SJSA1 (cell line): ENCODE measurements at places on chromosomes 3 and 15.
A peak's percentile ranks its signal among the peaks of the same experiment; 100 is the strongest.

- no peak for DNase-seq
These were observed 14.4 kb upstream of the HTR3E start for GRCh38 chr3:184082465-184082864.

DNA sequence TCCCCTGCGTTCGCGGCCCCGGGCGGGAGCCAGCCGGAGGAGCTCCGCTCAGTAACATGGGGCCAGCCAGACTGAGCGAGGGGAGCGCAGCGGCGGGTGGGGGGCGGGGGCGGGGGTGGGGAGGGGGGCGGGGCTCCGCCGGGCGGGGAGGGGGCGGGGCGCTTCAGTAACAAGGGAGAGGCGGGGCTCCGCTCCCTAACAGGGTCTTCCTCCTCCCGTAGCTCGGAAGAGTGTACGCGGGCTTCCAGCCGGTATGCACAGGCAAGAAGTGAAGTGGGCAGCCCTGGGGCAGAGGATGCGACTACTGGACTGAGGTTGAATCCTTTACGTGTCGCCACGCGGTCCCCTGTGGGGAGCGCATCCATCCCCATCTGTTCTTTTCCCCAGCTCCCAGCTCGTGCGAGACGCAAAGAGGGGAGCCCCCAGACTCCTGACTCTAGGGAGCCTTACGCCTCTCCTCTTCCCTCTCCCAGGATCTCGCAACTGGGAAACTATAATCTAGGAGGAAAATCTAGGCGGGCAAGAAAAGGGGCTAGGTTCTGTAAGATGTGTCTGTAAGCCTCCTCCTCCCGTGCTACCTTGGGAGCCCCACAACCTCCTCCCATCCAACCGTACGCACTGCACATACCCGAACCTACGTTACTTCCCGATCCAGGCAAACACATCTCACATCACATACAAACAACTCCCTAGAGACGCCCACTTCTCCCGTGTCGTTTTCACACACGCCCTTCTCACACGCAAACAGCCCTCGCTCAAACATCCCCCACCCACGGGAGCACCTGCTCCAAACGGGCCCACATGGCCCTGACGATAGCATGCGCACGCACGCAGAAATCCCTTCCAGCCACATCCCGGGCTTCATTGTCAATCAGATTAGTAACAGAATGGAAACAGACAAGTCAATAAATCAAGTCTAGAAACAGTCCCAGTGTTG, at the start of gene SHF:
SHF (minus strand) TSS at position 73 of the 937 bp plus-strand sequence; CDS start at position 58, 15 bp downstream.
- no peak for DNase-seq

GRCh38 chr3:32453346-32453745, 49.3 kb downstream of the CMTM6 start:
- peak; percentile 23 for DNase-seq

DNA sequence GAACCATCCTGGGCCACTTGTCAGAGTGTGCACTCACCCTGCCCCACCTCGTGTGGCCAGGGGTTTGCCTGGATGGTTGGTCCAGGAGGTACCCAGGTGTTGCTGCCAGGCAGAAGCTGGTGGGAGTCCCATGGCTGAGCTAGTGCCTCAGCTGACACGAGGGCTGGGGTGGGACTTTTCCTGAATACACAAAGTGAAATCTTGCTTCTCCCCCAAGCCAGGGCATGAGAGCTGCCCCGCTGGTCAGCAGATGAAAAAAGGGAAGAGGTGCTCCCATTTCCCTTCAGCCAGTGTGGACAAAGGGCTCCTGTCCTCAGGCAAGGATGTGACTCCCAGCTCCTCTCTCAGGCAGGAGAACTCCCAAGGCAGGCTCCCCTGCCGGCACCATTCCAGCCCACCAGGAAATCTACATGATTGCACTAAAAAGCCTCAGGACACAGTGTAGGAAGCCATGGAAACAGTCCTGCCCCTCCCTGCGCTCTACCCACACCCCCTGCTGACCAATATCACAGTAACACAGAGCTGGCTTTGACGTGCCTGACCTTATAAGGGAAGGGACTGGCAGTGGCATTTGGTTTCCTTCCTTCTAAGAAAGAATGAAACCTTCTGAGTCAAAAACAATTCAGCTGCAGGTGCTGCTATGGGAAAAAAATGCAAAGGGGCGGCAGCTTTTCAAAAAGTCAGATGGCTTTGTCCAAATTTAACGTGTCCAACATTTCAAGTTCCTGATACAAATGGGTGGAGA, 33.9 kb downstream of the MYO5C start:
- peak; percentile 80 for DNase-seq

GRCh38 chr3:11845651-11846050, 1.0 kb downstream of the TAMM41 start:
- DNase-seq, result no peak

- DNase-seq, result no peak
These were observed 3.6 kb downstream of the PRSS50 start for GRCh38 chr3:46713898-46714552.

GRCh38 chr15:51051776-51052175, 42.9 kb downstream of the TNFAIP8L3 start:
- no peak for DNase-seq

- no peak for DNase-seq
These were observed 210.3 kb downstream of the RAP2B start for GRCh38 chr3:153372326-153372725.

DNA sequence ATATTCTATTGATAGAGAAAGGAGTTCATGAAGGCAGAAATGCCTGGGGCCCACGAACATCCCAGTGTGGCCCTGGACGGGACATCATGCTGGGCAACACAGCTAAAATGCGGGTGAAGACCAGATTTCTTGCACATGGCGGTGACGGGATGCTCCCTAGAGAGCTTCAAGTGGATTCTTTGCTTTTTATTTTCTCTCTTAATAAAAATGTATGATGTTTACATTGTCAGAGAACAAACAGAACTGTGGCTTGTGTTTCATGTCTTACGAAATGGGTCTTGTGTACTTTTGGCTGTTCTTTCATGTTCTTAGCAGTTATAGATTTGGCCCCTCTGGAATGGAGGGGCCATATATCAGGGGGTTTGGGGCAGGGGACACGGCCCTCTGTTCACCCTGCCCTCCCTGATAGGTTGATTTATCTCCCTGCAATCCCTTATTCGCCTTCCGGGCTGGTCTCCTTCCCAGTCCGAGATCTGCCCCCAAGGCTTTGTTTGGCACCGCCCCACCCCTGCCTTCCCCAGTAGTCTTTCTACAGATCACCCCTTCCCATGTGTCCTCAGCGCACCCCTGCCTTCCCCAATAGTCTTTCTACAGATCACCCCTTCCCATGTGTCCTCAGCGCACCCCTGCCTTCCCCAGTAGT, 68.7 kb upstream of the CGNL1 start:
- no peak for DNase-seq

DNA sequence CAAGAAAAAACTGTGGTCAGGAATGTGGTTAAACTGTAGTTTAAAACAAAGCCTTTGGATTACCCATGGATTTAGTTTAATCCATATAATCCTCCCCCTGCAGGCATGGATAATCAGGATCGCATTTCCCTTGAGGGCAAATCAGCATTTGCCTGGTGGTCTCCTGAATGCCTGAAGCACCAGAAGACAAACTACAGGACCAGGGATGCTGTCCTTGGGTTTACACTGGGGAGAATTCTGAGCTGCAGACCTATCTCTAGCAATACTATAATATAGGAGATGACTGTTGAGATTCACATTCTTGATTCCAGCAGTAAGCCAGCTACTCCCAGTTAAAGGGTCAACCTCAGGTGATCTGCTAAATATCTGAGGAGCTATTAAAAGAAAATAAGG, 10.6 kb downstream of the PIK3CB start:
- DNase-seq, result no peak

DNA sequence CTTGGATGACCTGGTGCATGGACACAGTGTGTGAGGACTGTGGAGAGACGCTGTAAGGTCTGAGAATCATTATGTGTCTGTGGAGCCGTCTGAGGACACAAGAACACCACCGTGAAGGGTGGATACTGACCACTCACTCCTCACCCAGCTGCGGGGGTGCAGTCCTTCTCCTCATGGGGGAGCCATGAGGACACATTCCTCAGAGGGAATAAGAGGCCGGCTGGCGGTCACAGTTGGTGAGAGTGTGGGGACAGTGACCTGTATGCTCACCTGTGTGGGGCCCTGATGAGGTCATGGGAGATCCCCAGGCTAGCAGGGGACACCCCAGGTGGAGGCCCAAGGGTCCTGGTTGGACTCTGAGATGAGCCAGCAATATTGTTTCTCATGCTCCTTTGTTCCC, 2.5 kb upstream of the TRPM1 start:
- DNase-seq, result no peak

- DNase-seq, result no peak
These were observed 400.0 kb upstream of the C2CD4B start for GRCh38 chr15:62564886-62565633.

GRCh38 chr3:194038960-194039359, 97.0 kb upstream of the HES1 start:
- no peak for DNase-seq

DNA sequence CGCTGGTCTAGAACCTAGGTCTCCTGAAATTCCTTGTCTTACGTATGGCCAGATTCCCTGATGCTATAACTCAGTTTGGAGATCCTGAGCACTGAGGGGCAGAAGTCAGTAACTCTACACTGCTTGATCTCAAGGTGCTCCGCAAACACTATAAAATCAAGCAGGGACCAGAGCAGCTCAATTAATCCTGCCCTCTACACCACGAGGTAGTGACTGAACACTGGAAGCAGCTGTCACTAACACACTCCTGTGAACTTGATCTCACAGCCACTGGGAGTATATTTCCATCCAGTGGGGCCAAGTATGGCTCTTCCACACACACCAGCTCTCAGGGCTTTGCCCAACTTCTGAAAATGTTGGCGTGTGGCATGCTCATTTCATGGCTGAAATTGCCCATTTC, 51.0 kb downstream of the EDEM1 start:
- no peak for DNase-seq

DNA sequence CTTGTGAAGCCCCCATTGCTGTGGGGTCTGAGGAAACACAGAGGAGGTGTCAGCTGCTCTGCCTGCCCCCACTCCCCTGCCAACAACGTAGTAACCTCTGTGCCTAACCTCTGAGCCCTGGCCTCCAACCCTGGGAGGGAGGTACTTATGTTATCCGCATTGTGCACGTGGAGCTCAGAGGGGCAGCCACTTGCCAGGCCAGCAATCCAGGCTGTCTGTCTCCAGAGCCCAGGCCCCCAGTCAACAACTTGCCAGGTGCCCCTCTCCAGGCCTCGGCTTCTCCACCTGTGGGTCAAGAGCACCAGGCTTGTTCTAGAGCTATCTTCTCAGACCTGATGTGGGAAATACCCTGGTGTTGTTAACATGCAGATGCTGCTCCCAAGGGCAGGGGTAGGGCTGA, 2.7 kb downstream of the TPRA1 start:
- no peak for DNase-seq

- peak; percentile 34 for DNase-seq
These were observed 1.4 kb upstream of the GHSR start for GRCh38 chr3:172449466-172450149.

- no peak for DNase-seq
These were observed 77.4 kb upstream of the ANKRD34C start for GRCh38 chr15:79204886-79205675.

DNA sequence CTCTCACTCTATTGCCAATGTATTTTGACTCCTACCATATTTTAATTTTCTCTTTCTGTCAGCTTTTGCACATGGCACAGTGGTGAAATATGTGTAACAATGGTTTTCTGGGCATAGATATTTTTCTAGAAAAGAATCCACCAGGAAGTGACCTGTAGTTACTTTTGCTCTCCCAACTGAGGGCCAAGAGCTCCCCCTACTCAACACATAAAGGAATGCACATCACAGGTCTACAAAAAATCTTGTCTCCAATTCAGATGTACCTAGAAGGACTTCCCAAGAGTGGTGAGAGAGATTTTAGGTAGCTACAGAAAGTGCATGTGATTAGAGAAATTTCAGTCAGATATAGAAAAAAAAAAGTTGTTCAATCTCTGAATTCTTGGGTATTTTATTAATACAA, 15.6 kb downstream of the CPA3 start:
- no peak for DNase-seq

DNA sequence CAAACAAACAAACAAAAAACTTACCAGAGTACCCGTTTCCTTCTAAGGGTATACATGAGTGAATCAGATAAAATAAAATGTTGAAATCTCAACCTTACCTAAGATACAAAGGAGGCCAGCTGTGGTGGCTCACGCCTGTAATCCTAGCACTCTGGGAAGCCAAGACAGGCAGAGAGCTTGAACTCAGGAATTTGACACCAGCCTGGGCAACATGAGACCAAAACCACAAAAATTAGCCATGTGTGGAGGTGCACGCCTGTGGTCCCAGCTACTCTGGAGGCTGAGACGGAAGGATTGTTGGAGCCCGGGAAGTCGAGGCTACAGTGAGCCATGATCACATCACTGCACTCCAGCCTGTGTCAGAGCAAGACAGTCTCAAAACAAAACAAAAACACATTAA, 11.0 kb upstream of the FAM219B start:
- no peak for DNase-seq

GRCh38 chr15:72060687-72061250, 57.2 kb downstream of the MYO9A start:
- no peak for DNase-seq

DNA sequence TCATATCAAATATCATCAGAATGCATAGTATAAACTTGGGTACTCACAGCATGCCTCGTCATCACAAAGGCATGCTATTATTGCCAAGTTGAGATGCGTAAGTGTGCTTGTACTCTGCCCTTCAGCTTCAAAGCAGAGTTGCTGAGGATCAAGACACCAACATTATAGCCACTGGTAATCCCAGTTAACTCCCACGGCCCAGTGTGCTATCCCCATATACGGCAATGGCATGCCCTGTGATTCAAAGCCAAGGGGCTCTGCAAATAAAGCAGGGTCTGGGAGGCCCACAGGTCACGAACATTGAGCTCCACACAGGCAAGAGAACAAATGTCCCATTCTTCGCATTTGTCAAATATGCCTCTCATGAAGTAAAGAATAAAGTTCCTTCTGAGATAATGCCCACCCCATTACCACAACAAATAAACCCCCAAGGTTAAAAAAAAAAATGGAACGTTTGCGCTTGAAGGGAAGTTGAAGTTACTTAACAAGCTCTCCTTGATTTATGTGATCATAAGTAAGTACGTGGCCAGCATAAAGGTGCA, 298.1 kb upstream of the NECTIN3 start:
- peak; percentile 76 for DNase-seq

DNA sequence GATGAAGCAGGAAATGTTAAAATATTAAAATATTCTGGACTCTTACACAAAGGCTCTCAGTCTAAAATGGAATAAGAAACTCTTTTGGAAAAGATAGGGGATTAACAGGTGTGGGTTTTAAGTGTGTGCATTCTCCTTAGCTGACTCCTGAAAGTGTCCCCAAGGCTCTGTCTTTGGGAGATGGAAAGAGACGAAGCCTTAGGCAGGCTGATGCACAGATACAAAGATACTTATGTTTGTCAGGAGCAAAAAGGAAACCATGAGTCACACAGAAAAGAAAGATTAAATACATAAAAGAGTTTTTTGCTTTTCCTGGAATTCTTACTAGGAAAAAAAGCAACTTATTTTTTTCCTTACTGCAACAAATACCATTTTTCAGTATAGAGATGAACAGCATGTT, 23.8 kb upstream of the ABI3BP start:
- no peak for DNase-seq

DNA sequence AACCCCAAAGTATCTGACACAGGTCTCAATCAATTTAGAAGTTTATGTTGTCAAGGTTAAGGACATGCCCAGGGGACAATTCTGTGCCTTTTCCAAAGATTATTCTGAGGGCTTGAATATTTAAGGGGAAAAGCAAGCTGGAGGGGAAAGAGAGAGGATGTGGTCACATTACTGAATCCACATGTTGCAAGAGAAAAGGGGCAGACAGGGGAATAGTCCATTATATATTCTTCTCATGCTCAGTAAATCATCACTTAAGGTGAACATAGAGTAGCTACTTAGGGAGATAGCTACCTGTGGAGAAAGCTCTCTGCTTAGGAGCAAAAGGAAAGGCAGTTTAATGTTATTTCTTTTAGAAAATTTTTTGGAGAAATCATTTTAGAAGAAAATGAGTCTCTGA, 751.6 kb downstream of the SI start:
- no peak for DNase-seq
